ENCODE measurements at places on chromosomes 3 and 15.

GRCh38 chr3:19075037-19075436 lies 73.3 kb upstream of the KCNH8 start:
- DNase-seq: no peak

GRCh38 chr15:94225616-94226015 lies 5.7 kb upstream of the MCTP2 start:
- DNase-seq: no peak

- no peak for DNase-seq
These were observed 80.7 kb upstream of the ZNF280D start for GRCh38 chr15:56813995-56814394.

DNA sequence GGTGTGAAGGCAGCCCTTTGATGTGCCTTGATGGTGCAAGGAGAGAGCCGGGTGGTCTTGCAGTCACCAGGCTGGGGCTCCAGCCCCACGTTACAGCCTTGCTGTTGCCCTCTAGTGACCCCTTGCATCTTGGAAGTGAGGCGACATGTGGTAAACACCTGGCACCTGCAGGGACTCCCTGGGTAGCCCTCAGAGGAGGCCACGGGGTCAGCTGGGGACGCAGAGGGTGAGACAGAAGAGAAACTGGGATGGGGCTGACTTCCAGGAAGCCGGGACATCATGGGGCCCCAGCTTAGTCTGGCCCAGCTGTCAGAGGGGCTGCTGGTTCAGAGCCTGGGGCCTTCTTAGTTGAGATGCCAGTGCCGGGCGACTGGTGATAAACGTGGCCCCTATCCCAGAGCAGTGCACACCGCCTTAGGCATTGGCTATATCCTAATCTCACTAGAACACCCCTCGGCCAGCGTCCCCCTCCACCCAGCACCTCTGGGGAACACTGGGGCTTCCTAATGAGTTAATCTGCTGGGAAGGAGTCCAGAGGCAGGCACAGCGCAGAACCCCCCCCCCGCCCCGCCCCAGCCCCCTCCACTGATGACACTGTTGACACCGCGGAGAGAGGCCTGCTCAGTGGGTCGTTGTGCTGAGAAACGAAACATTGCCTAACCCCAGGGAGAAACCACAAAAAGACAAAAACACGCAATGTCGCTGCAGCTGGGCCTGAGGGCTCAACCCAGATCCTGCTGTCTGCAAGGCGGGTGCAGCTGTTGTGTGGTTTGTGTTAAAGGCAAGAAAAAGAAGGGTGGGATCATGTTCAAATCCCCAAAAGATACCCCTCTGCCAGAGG lies 60.5 kb upstream of the KLF13 start:
- peak; percentile 26 for DNase-seq

DNA sequence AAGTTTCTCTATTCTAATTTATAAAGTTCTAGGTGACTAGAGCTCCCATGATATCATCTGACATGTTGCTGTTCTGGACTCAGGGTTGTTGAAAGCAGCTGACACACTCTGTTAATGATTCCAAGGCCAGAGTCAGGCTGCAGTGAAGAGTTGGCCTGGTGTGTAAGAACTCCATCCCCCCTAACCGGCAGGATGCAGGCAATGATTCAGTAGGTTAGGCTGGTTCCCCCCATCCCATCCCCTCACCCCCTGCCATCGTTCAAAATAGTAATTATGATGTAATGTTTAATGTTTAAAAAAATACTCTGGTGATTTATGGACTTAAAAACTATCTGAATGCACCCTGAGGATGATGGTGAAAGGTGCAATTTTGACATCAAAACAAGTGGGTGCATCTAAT lies 4.6 kb upstream of the TRIM71 start:
- DNase-seq: no peak

DNA sequence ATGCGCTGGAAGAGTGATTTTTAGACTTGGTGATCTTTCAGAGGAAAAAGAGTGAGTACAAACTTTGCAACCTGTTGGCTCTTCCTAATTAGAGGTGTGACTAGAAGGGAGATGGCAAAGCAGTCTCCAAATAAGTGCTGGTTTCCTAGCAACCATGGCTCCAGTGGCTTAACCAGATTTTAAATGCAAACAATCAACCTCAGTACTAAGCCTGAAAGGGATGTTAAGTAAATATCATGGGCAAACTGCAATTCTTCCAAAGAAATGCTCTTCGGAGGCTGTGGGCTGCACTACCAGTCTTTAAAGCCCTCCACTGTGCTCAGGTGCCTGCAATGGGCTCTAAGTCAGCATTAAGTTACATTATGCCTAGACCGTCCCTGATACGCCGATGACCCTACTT lies 678.1 kb upstream of the CCDC54 start:
- no peak for DNase-seq

Measured in stimulated activated CD4-positive, alpha-beta T cell treated with anti-CD3 and anti-CD28 coated beads, Interleukin-15, amount 100 ng/mL, for 1 hour (primary cell).